Breast epithelium (tissue), 4 donors: ENCODE measurements at places on chromosomes 5 and 9. TPM values are rescaled to one million over a fixed set of nuclear protein-coding genes. Genes with fewer than 3 reads are reported as not detected.

Gene SPAG8
- 1.3 TPM for total RNA-seq

Gene STKLD1
- 0.96 TPM for total RNA-seq

Gene CMYA5
- total RNA-seq = 132 TPM

Gene TMC1
- total RNA-seq = not detected

Gene OTP
- not detected for total RNA-seq

GRCh38 chr5:125526966-125527365, 780.5 kb upstream of the ZNF608 start:
- H3K4me3 ChIP-seq = no peak overlapping the region
- DNase-seq = no peak
- H3K4me1 ChIP-seq = no peaks in the 10 kb centered on the region
- no peaks in the 10 kb centered on the region for H3K36me3 ChIP-seq
